ENCODE measurements at places on chromosomes 11 and 22.
A peak's percentile ranks its signal among the peaks of the same experiment; 100 is the strongest.

DNA sequence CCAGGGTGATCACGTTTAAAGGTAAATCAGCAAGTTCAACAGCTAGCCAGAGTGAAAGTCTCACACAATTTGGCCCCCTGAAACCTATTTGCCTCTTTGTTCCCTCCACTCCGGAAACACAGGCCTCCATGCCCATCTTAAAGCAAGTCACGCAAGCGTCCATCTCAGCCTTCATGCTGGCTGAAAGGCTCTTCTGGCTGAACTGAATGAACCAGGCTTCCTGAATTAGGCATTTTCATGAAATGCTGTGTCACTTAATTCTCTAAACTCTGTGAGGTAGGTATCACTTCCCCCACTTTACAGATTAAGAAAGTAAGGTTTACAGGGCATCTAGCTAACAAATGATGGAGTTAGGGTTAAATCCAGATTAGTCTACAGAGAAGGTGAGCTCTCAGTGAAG lies 1.4 kb downstream of the SLC25A17 start:
- DNase-seq: no peak

DNA sequence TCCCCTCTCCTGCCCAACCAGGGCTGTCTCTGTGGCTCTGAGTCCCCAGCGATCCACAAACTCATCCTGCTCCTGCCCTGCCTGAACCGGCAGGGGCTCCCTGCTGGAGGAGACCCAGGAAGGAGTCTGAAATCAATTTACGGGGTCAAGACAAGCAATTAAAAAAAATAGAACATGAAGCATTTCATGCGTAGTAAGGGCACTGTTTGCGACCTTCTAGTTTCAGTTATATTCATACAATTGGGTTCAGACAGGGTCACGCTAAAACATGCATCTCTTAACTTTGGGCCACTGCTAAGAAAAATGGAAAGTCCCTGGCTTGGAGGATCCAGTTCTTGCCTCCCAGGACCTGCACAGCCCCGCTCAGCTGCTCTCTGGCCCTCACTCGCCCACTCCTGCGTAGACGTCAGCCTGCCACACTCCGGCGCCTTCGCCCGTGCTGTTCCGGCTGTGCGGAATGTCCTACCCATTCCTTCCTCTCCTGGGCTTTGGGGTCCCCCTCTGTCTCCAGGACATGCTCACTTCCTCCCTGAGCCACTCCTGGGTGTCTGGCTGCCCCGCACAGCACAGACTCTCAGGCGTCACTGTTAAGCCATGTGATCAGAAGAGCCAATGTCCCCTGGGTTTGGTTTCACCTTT lies 12.8 kb downstream of the NFAM1 start:
- no peak for DNase-seq

- no peak for DNase-seq
These were observed 1115.6 kb upstream of the CNTN5 start for GRCh38 chr11:97905101-97905500.

GRCh38 chr22:22060200-22061084 lies 77.9 kb upstream of the TOP3B start:
- DNase-seq: no peak

- DNase-seq: no peak
These were observed 4.5 kb upstream of the NEFH start for GRCh38 chr22:29475550-29475949.

DNA sequence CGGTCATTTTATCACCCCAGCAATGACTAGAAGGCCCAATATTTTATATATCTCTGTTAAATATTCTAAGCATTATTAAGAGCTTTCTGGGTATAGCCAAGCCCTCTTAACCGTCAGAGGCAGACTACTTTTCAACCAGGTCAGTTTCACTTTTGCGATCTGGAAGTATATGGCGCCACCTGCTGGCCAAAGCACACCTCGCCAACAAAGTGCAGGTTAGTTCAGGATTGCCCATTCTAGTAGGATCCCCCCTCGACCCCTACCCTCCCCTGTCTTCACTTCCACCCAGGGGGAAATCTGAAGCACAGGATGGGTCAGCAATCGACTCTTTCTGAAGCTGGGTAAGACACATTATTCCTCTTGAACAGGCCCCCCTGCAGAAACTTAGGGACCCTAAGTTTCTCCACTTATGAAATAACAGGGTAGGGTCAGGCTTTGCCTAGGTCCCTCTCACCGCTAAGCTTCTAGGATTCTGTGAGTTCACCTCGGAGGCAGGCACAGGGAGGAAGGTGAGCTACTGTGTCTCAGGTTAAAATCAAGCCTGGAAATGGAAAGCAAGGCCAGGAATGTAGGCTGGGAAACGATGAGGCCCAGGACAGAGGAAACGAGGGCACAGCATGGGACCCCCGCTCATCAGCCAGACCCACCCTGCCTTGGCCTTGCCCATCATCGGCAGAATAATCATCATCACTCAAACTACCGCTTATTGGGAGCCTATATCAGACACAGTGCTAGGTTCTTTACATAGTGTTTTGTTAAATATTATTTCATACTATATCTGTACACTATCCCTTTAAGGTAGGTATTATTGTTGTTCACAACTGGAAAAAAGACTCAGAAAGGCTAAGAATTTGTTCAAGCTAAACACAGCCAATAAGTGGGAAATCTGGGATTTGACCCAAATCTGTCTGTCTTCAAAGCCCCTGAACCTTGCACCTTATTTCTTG lies 35.6 kb downstream of the KCNJ1 start:
- DNase-seq: peak; percentile 80

DNA sequence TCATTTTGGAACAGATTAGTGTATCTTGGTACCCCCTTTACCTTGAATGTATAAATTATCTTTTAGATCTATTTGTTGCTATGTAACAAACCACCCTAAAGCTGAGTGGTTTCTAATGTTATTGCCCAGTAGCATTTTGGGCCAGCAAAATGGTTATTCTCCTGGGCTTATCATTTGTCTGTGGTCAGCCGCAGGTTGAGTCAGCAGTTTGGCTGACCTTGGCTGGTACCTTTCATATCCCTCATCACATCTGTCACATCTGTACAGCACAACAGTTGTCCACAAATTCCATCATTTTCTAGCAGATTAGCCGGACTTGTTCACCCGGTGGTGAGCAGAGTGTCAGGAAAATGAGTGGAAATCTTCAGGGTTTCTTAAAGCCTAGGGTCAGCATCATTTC lies 588.5 kb upstream of the ARHGAP42 start:
- DNase-seq: no peak

- DNase-seq: no peak
These were observed 36.6 kb upstream of the GRAMD4 start for GRCh38 chr22:46583571-46583970.

- no peak for DNase-seq
These were observed 27.8 kb downstream of the ETS1 start for GRCh38 chr11:128559496-128560103.

DNA sequence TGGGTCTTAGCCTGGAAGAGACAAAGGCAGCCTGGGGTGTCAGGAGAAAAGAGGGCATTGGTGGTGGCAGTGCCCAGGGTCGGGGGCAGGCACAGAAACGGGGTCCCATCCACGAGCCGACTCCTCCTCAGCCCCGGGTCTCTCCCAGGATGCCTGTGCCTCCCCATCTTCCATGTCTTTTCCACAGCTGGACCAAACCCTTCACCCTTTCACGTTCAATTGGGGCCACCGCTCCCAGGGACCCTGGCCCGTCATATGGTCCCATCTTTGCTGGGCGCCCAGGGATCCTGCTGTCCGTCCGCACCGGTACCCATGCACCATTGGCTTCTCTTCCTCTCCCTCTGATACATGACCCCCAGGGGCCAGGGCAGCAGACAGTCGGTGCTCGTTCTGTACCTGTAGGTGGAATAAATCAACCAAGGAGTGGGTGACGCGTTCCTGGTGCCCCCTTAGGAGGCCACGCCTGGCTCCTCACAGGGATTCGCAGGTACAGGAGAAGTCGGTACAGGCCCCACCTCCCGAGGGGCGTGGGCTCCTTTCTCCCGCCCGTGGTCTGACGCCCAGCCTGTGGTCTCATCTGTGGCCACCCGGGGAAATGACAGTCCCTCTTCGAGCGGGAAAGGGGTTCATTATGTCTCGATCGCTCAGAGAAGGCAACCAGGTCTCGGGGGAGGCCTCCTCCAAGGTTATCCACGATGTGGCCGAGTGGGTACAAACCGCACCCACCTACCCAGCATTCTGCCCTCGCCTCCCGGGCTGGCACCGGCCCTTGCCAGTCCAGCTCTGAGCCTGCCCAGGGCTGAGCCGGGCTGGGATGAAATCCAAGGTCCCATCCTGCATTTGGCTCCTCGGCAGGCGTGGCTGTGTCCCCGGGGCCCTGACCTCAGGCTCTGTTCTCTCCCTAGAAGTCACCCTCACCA lies 1493.6 kb downstream of the BRD1 start:
- DNase-seq: peak; percentile 47

DNA sequence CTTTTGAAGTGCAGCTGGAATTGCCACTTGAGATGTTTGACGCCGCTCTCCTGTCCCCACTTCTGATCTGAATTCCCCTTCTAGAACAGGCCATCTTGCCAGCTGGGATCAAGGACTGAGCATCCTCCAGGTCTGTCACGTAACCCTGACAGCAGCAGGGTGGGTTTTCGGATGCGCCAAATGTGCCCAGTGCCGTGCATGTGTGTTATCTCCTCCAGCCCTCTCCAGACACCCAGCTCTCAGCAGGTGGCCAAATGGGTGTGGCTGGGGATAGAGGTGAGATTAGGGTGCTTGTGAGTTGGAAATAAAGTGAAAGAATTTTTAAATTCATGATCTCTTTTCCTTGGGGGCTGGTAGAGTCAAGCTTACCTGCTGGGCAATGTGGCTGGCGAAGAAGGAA lies 3.3 kb downstream of the OSBP2 start:
- DNase-seq: no peak

DNA sequence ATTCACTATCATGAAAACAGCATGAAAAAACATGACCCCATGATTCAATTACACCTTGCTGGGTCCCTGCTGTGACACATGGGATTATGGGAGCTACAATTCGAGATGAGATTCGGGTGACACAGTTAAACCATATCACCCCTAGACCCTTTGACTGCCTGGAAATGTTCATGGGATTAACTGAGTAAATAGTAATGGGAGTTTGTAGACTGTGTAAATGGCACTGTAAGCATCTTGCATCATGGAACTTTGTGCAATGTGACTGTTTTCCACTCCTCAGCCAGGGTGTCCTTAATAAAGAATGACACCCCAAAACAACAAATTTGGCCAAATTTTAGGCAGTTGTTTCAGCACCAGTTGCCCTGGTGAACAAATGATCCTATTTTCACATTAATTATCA lies 7.9 kb upstream of the SLC22A25 start:
- no peak for DNase-seq

- no peak for DNase-seq
These were observed 7.3 kb downstream of the PANX2 start for GRCh38 chr22:50177537-50178470.

- DNase-seq: no peak
These were observed 44.8 kb upstream of the OR9Q1 start for GRCh38 chr11:57978686-57979531.

GRCh38 chr11:129864811-129865210 lies 30.6 kb downstream of the NFRKB start:
- DNase-seq: peak; percentile 66

- no peak for DNase-seq
These were observed 626 bp downstream of the KRTAP5-7 start for GRCh38 chr11:71527576-71528210.

- DNase-seq: no peak
These were observed 122.0 kb upstream of the SORL1-AS1 start for GRCh38 chr11:121574801-121575200.

GRCh38 chr22:47588578-47588960 lies 826.1 kb downstream of the TBC1D22A start:
- no peak for DNase-seq

DNA sequence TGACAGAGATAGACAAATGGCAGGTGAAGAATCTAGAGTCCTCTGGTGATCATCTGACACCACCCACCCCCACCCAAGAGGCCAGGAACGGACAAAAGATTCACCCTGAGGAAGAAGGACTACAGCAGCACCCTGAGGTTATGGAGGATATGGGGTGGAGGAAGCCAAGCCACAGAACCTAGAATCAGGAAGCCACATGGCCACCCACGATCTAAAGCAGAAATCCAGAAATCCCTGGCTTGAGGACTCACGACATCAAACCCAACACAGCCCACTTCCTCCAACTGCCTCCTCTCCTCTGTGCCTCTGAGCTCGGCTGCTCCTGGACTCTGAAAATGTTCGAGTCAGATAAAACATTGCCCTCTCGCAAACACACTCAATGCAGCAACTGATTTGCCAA lies 364.3 kb downstream of the SHANK2 start:
- no peak for DNase-seq

DNA sequence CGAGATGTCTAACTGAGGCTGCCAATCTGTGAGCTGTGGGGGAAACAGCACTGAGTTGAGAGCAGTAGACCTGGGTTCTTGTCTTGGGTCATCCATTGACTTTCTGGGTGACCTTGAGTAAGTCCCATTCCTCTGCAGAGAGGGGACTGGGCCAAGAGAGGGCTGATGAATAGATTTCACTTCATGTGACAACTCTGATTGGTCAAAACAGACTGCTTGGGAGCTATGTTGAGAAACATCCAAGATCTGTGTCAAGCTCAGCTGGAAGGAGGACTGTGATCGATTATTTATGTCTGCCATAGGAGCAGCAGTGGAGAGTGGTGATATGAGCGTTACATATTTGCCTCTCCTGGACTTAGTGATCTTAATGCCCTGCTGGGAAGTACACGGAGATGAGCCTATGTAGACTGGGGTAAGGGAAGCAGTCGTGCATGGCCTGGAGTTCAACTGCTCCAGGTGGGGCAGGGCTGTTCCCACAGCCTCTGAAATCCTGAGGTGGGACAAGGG lies 47.7 kb downstream of the OTOG start:
- no peak for DNase-seq

DNA sequence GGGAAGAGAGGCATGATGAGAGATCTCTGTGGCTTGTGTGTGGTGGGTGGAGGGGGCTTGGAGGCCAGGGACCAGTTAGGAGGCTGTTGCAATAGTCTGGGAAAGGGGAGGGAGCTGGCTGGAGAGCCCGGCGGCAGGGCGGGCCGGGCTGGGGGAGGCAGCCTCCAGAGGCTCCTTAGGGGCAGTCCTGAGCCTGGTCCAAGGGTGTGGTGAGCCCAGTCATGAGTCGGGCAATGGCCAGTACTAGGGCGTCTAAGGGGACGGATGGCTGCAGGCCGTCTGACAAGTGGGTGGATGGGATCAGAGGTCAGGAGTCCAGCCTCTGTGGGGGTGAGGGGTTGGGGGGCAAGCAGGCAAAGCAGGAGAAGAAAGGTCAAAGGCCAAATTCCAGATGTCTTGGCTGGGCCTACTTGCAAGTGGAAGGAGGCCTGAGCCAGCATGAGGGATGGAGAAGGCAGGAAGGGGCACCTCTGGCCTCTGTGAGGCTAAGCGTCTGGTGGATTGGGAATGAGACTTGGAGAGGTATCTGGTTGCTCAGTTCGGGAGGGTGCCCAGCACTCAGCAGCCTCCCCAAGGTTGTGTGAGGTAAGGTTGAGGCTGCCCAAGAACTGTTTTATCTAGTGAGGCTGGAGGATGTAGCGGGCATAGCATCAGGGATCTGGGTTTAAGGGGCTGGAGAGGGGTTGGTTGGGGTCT lies 6.0 kb upstream of the CD248 start:
- no peak for DNase-seq

GRCh38 chr11:119041821-119042514 lies 11.3 kb upstream of the SLC37A4 start:
- DNase-seq: no peak

Data from breast epithelium (tissue), 4 donors.